ENCODE measurements at places on chromosomes 11 and 22.

GRCh38 chr22:24103301-24103700, 78.0 kb upstream of the SUSD2 start:
- no peak for DNase-seq

DNA sequence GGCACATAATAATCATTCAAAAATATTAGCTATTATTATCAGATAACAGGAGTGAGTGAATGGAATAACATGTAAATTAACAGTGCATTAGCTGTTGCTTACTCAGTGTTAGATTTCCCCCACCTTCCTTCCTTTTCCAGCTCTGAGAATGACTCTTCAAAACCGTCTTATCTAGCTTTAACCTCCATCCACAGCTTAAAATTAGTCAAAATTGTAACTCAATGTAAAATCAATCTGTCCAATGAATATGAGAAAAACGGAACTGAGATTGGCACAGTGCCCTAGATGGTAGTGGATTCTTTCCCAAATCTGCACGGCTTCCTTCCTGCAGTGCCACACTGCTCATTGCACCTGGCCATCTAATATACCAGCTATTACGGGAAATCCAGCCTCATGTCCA, 156.8 kb upstream of the BDNF start:
- no peak for DNase-seq

DNA sequence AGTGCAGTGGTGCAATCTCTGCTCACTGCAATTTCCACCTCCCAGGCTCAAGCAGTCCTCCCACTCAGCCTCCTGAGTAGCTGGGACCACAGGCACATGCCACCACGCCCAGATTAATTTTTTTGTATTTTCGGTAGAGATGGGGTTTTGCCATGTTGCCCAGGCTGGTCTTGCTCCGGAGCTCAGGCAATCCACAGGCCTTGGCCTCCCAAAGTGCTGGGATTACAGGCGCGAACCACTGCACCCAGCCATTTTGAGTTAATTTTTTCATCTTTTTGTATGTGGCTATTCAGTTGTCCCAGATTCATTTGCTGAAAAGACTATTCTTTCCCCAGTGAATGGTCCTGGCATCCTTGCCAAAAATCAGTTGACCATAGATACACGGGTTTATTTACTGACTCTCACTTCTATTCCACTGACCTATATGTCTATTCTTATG, 63.6 kb downstream of the MAPK1 start:
- DNase-seq, result no peak

DNA sequence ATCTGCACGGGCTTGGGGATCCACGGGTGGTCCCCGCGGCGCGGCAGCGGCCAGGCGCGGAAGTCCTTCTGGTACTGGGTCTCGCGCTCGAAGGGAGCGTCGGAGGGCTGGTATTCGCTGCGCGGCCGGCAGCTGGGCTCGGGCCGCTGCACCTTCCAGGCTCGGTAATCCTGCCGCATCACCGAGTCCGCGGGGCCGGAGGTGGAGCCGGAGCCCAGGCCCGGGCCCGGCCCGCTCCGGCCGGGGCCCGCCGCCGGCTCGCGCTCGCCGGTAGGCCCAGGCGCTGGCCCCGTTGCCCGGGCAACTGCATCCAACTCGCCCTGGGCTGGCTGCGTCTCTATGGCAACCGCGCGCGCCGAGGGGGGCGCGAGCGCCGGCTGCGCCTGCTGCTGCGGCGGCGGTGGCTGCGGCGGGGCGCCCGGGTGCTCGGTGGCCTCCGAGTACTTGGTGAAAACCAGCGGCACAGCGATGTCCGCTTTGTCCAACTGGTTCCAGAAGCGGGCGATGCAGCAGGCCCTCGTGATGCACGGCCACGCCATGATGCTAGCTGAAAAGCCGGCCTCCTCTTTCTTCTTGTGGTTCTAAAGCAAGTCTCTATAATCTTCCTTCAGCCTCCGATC, 897 bp downstream of the MAP6 start:
- peak; percentile 37 for DNase-seq

DNA sequence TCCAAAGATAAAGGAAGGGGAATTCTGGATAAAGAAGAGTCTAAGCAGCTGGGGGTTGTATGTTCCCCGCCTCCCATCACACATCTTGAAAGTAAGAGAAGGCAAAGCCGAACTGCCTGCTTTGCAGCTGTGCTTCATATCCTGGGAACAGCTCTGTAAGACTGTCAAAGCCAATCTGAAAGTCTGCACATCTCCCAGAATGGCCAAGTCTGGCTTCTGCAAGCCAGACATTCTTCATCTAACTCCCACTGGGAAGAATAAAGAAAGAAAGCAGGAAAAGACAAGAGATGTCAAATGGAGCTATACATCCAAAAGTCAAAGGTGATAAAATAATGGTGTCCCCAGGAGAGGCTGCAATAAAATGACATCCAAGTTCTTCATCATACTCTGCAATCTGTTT, 15.4 kb downstream of the MORC2 start:
- no peak for DNase-seq

- DNase-seq, result no peak
Measured at GRCh38 chr11:17378655-17379054, 9.8 kb downstream of the KCNJ11 start.

DNA sequence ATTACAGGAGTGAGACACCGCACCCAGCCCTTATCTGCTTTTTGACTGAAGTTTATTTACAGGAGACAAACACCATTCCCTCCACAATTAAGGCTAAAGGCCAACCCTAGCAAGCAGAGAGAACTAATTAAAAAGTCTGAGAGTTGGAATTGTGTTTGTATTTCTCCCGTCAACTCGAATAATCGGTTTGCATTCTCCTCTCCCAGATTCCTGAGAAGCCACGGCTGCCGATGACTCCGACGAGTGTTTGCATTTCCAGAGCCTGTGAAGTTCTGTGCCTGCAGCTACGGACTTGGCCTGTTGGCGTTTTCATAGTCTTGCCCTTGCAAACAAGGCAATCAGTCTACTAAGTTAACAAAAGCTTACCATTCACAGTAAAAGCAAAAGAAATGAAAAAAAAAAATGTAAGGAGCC, 73.2 kb upstream of the NUP50 start:
- DNase-seq, result no peak

- DNase-seq, result no peak
Measured at GRCh38 chr11:83265331-83265730, 20.8 kb downstream of the CCDC90B start.

DNA sequence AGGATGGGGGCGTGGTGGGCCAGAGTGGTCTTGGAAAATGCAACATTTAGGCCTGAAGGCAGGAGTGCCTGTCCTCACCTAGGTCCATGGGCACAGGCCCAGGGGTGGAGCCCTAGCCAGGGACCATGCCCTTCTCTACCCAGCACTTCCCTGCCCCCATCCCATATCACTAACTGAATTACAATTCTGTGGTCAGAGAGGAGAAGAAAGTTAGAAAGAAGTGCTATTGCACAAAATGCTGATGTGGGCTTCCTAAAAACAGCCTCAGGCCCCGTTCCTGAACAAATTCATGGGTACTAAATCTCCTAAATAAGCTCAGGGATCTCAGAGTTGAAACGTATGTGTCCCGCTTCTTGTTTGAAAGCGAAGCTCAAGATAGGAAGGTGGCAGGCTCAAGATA, 3.5 kb upstream of the ASRGL1 start:
- no peak for DNase-seq

GRCh38 chr11:19674836-19675235, 37.8 kb upstream of the NAV2 start:
- DNase-seq, result no peak

GRCh38 chr11:86717817-86718501, 45.5 kb upstream of the ME3 start:
- no peak for DNase-seq

- DNase-seq, result peak; percentile 37
Measured at GRCh38 chr11:43576803-43577521, 103.6 kb upstream of the HSD17B12 start.

DNA sequence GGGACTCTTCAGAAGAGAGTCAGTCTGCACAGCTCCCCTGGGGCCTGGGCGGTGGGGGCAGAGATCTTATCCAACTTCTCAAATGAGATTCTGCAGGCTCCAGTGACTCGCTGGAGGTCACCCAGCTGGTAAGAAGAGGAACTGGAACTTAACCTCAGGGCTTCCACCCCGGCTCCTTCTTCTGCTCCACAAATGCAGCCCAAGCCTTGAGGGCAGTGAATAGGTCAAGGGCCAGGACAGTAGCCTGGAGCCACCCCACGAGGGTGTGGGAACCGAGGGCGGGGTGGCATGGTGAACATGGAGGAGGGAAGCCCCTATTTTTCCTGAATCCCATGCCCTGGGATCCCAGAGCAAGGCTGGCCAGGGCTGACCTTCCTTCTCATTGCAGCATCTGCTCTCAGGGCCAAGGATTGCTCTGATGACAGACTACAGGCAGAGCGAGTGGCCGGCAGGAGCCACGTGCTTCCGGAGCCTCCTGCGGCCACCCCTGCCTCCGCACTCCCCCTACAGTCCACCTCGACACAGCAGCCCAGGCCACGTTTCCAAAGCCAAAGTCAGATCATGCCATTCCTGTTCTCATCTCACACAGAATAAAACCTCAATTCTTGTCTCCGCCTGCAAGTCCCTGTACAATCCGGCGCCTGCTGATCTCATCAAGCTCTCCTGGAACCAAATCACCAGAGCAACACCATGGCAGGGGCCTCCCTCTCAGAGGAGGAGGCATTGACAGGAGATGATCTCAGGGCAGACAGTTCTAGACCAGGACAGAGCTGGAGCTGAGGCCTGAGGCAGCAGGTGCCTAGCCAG, 21.1 kb upstream of the UPK3A start:
- DNase-seq, result no peak

DNA sequence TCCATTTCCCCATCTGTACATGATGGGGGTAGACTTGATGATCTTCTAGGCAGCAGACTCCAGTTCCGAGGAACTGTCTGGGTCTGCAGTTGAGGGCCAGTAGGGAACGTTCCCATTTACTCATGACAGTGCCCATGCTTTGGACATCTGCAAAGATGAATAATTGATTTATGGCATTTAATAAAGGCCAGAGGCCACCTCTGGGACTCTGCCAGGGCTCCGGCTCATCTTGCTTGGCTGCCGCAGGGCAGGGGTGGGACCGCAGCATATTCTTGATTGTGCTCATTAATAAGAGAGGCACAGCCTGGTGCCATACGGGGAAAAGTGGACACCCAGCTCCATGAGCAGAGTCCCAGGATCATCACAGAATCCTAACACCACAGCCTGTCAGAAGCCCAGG, 28.1 kb upstream of the KLHL35 start:
- no peak for DNase-seq

DNA sequence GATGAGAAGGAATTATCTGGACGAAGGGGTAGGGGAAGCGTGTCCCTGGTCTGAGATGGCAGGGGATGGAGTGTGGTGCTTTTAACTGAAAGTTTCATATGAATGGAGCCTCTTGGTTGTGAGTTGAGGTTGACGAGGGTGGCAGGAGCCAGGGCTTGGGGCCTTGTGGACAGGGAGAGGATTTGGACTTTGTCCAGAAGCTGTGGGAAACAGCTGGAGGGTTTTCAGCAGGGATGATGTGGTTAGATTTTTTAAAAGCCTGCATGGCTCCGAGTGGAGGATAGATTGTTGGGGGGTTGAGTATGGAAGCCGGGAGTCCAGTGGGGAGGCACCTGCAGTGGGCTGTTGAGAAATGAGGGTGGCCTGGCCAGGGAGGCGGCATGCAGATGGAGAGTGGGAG, 24.8 kb downstream of the MYO7A start:
- no peak for DNase-seq

- DNase-seq, result no peak
Measured at GRCh38 chr11:74318241-74318932, 6.9 kb upstream of the P4HA3 start.

DNA sequence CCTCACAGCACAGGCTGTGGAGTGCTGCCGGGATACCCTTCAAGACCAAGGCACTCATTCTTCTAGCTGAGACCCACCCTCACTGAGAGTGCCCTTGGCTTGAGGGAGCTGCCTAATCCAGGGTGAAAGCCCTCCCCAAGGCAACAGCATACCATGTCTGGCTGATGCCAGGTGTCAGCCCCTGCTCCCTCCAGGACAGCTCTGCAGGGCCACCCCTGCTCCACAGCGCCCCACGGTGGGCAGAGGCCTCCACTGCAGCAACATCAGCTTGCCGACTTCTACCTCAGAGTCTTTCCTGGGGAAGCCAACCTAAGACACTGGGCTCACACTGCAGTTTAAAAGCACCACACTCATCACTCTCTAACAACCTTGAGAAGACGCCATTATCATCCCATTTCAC, 29.0 kb downstream of the TTLL1 start:
- peak; percentile 44 for DNase-seq

- no peak for DNase-seq
Measured at GRCh38 chr11:69232821-69233743, 60.9 kb upstream of the MYEOV start.

DNA sequence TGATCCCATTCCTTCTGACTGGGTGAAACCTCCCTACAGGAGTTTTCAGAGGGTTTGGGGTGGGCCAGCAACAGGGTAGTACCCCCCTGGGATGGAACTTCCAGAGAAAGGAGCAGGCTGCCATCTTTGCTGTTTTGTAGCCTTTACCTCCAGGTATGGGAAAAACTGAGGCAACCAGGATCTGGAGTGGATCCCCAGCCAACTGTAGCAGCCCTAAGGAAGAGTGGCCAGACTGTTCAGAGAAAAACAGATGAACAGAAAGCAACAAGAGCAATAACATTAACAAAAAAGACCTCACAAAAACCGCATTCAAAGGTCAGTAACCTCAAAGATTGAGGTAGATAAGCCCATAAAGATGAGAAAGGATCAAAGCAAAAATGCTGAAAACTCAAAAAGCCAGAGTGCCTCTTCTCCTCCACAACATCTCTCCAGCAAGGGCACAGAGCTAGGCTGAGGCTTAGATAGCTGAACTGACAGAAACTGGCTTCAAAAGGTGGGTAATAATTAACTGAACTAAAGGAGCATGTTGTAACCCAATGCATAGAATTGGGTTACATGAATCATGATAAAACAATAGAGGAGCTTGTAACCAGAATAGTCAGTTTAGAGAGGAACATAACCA, 1288.6 kb upstream of the CNTN5 start:
- no peak for DNase-seq

GRCh38 chr11:35056391-35057093, 82.4 kb upstream of the CD44 start:
- DNase-seq, result no peak

DNA sequence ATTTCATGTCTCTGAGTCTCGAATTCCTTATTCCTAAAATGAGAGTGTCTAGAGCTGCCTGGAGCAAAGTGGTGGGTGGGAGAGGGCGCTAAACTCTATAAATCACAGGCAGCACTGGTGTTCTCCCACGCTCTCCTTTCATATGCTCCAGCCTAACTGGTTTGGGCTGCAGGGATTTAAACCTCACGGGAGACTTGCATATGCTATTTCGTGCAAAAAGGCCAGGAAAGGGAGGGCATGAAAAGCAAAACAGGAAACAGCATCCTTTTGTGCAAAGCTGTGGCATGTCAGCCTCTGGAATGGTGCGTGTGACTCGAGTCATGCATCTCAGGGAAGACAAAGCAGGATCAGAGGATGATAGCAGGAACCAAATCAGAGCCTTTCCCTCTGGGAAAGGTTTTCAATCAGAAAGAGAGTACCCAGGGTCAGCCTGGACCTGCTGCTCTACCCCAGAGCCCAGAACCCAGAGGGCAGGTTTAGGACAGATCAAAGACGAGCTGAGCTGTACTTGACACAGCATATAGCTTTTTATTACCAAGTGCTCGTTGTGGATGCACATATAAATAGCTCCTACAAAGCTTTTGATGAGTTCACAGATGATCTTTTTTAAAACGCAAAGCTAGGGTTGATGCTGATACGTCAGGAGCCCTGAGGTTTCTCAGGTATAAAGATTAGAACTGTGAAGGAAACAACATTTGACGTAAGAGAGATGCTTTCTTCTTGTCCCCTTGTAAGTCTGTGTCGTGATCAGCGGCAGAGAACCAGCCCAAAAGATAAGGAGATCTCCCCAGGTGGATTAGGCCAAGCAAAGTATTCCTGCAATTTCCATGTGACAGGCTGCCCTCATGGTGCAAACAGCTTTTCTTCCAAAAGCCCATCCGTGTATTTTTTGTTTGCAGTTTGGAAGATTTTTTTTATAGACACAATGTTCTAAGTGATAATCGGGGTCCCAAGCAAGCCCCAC, 46.2 kb upstream of the YWHAH start:
- no peak for DNase-seq

All from activated CD4-positive, alpha-beta T cell treated with anti-CD3 and anti-CD28 coated beads, Interleukin-2, amount 10 ng/mL, durations not matched to agents 7 days and 5 days (primary cell).